ENCODE measurements at places on chromosomes 6 and 20.

GRCh38 chr6:69105288-69105687 lies 470.2 kb downstream of the ADGRB3 start:
- no peak for DNase-seq

DNA sequence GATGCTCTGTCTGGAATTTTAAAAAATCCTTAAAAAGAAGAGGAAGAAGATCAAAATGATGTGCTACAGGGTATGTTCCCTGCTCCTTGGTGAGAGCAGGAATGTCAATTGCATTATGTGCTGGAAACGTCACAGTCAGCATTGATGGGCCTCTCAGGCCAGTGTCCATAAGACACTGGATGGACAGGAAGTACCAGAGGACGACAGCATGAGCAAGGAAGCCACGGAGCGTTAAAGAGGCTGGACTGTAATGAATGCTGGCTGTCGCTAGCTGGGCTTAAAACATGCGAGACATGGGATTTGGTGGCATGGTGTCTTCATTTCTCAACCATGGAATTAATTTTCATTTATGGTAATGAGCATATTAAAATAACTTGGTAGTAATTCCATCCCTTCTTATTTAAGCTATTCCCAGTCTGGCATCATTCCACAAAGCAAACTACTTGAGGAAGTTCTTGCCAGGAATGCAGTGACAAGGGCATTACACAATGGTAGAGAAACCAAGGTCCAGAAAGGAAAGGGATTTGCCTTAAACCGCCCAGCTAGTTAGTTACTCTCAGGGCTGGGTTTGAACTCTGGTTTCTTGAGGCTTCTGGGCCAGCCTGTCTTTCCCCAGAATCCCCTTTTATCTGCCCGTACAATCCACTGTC lies 166.6 kb upstream of the SOX4 start:
- DNase-seq, result no peak

GRCh38 chr20:35311822-35312221 lies 19.6 kb upstream of the FAM83C start:
- no peak for DNase-seq

DNA sequence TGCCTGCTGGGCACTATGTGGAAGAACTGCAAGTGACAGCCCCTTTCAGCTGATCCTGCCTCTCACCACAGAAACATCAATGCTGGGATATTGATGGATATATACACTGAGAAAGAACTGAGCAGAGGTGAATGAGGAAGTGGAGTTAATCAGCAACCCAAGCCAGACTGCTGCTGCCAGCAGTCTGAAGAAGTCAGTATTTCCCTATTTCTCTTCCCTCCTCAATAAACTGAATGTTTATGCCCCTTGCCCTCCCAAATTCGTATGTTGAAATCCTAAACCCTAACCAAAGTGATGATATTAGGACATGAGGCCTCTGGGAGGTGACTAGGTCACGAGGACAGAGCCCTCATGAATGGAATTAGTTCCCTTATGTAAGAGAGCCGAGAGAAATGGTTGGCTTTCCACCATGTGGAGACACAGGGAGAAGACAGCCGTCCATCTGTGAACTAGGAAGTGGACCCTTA lies 76.3 kb downstream of the CDK19 start:
- DNase-seq, result no peak

DNA sequence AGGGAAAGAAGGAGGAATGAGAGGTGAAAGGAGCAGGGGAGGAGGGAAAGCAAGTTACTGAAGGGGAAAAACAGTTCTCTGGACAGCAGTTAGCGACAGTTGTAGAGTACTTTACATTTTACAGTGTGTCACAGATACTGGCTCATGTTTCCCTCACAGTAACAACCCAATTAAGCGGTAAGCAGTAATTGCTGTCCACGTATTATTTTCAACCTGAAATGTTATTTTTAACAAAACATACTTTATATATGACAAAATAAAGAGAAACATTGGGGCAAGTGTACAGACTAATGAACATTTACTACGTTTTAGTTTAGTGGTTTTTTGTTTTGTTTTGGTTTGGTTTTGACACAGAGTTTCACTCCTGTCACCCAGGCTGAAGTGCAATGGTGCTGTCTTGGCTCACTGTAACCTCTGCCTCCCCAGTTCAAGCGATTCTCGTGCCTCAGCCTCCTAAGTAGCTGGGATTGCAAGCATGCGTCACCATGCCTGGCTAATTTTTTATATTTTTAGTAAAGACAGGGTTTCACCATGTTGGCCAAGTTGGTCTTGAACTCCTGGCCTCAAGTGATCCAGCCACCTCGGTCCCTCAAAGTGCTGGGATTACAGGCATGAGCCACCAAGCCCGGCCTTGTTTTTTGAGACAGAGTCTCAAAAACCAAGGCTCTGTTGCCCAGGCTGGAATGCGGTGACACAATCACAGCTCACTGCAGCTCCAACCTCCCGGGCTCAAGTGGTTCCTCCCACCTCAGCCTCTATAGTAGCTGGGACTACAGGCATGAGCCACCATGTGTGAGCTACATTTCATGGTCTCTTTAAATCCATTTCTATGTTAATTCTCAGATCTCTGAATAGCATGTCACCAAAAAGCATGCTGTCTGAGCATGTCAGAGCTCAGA lies 22.6 kb upstream of the BTN3A2 start:
- no peak for DNase-seq

DNA sequence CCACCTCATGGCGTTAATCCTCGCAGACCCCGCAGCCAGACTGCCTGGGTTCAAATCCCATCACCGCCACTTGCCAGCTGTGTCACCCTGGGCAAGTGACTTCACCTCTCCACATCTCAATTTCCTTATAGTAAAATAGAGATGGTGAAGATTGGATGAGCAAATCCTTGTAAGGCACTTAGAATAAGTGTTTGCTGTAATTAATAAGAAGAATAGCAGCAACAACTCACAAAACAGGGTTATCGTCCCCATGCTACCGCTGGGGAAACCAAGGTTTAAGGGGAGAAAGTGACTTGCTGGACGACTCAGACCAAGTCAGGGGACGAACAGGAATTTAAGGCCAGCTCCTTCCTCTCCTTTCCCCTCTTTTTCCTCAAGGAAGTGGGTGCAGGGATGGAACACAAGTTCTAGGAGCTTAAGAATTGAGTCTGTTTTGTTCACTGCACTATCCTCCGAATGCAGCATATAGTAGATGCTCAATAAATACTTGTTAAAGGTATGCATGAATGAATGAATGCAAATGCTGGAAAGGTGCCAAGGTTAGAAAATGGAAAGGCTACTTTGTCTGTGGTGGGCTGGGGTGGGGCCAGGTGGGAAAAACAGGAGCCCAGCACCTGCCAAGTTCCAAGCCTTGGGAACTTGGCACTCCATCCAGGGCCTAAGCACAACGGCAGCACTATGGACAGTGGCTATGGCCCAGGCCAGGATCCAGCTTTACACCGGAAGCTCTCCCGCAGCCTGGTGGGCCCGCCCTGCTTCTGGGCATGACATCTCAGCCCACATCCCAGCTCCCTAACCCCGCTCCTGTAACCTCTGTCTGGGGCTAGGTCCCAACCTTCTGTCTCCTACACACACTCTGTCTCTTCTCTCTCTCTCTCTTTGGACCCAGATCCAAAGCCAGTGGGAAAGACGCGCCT lies 4.9 kb upstream of the CDH22 start:
- DNase-seq, result no peak

DNA sequence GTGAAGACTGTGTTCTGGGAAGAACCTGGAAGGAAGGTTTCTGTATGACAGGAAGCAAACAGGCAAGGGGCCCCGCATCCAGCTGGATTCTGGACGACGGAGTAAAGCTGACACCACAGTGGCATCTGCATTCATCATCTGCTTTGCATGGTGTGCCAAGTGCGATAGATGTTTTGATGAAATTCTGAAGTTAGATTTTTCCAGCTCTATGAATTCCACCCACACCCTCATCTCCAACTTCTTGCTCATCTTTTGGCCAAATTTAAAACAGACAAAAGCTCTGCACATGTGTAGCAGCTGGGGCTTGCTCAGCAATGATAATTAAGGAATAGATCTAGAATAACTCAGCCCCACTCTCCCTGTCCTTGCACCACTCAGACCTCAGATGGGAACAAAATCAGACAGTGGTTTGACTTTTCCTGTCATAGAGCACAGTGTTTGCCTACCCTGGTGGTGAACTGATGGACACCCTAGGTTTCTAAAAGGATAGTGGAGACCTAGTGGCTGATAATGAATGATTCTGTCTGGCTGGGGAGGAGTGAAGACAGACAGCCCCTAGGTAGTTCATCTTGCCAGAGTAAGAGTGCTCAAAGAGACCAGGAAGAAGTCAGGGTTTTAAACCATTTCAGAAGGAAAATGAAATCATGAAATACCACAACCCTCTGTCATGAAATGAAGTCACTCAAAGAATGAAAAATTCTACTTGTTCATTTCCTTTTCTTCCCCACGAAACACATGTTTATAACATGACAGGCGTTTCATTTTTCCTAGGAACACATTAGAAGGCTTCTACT lies 85.8 kb downstream of the BCAS1 start:
- no peak for DNase-seq

- DNase-seq, result no peak
Measured at GRCh38 chr6:116876635-116877611, at the start of gene RFX6. Gene RFX6 (plus strand): TSS chr6:116877242. CDS start chr6:116877276, 34 bp downstream.

DNA sequence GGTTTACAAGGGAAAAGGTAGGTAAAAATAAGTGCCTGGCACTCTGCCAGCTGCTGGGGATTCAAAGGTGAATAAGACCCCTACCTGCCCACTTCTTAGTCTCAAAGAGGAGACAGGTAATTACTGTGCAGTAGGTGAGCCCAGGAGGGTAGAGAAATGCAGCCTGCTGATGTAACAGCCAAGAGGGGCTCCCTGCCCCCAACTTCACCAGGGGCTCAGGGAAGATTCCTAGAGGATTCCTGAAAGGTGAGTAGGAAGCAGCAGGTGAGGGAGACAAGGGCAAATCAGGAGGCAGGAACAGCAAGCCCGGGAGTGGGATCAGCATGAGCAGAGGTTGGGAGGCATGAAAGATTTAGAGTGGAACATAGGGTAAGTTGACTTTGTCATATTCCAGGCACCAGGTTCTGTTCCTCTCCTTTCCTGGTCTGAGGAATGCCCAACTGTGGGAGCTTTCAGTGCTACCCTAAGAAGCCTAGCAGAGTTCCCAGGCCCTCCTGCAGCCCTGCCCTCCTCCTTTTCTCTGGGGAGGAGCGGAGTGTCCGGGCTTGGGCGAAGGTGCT lies 258.1 kb downstream of the LRFN2 start:
- DNase-seq, result no peak

DNA sequence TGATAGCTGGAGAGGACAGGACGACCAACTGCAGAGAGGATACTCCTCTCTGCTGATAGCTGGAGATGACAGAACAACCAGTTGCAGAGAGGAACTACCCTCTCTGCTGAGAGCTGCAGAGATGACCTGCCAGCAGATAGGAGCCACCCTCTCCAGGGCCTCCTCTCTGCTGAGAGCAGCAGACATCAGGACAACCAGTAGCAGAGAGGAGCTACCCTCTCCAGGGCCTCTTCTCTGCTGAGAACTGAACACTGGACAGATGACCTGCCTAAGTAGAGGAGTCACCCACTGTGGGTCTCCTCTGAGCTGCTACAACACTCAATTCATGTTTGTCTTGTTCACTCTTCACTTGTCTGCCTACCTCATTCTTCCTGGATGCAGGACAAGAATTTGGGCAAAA lies 27.3 kb upstream of the ZBTB24 start:
- no peak for DNase-seq

GRCh38 chr6:46243754-46244153 lies 73.0 kb upstream of the ENPP5 start:
- DNase-seq, result no peak

DNA sequence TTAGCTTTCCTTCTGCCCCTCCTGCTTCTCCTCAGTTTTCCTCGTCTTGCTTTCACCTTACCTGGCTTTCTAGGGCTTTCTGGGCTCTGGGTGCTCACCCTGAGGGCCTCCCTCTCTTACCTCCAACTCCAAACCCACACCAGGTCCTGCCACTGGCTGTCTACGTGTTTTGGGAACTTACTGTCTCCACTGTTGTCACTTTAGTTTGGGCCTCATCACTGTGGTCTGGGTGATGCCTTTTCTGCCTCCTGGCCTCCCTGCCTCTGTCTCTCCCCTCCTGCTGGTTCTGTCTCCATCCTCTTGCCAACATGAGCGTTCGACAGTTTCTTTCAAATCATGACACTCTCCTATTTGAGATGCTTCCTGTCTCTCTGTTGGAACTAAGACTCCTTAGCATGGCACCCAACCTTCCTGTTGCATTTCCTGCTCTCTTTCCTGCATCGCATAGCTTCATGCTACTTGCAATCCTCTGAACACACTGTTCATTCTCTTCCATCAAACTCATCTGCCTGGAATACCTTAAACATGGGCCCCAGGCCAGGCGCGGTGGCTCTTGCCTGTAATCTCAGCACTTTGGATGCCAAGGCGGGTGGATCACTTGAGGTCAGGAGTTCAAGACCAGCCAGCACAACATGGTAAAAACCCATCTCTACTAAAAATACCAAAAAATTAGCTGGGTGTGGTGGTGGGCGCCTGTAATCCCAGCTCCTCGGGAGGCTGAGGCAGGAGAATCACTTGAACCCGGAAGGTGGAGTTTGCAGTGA lies 5.5 kb downstream of the CD40 start:
- DNase-seq, result no peak

- DNase-seq, result no peak
Measured at GRCh38 chr20:37072293-37073196, 23.3 kb downstream of the RBL1 start.

DNA sequence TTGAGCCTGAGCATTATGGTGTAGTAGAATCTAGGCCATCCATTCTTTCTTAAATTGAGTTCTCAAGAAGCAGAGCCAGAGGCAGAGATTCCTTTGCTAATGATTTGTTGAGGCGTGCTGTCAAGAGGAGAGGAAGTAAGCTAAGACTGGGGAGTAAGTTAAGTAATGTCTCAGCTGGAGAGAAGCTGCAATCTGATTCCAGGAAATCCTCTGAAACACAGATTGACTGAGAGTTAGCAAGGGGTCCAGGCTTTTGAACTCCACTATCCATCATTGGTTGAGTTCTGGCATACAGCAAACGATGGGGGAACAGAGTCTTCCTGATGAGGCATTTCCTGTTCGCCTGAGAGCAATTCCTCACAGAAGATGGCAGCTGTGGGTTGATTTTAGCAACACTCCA lies 207.4 kb upstream of the RAB32 start:
- no peak for DNase-seq

GRCh38 chr20:43925801-43926200 lies 11.1 kb downstream of the TOX2 start:
- no peak for DNase-seq

DNA sequence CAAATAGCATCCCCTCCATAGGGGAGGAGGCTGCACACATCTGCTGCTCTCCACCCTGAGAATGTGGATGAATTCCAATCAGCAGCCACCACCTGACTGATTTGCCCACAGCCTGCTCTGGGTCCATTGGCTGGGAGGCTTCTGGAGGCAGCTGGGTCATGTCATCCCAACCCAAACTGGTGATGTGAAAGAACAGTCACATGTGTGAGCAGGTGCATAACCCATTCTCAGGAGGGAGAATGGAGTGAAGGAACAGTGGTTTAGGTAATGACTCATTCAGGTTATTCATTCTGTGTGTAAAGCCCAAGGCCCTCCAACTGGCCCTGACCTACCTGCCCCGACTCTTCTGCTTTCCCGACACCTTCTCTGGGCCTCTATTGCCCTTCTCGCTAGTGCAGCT lies 90.9 kb upstream of the GCM1 start:
- no peak for DNase-seq

DNA sequence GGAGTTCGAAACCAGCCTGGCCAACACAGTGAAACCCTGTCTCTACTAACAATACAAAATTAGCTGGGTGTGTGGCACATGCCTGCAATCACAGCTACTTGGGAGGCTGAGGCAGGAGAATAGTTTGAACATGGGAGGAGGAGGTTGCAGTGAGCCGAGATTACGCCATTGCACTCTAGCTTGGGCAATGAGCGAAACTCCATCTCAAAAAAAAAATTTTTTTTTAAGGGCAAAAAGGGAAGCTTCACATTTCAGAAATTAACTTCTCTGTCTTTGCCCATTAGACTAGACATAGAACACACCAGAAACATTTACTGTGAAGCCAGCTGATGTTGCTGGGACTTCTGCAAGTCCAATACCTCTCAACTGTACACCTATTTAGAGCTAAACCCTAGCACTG lies 90.8 kb upstream of the HDAC2 start:
- DNase-seq, result no peak

Data from CD4-positive, alpha-beta T cell treated with Interleukin-15 for 4 hours (primary cell).